ENCODE measurements at places on chromosomes 12 and 14.

DNA sequence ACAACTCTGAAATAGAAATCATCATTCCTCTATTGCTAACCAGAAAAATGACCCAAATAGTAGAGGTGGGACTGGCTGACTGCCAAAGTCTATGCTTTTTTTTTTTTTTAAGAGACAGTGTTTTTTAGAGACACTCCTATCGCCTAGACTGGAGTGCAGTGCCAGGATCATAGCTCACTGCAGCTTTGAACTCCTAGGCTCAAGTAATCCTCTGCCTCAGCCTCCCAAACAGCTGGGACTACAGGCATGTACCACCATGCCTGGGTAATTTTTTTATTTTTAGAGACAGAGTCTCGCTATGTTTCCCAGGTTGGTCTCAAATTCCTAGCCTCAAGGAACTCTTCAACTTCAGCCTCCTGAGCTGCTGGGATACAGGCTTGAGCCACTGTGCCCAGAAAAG, 19.2 kb downstream of the NR2C1 start:
- DNase-seq: no peak

DNA sequence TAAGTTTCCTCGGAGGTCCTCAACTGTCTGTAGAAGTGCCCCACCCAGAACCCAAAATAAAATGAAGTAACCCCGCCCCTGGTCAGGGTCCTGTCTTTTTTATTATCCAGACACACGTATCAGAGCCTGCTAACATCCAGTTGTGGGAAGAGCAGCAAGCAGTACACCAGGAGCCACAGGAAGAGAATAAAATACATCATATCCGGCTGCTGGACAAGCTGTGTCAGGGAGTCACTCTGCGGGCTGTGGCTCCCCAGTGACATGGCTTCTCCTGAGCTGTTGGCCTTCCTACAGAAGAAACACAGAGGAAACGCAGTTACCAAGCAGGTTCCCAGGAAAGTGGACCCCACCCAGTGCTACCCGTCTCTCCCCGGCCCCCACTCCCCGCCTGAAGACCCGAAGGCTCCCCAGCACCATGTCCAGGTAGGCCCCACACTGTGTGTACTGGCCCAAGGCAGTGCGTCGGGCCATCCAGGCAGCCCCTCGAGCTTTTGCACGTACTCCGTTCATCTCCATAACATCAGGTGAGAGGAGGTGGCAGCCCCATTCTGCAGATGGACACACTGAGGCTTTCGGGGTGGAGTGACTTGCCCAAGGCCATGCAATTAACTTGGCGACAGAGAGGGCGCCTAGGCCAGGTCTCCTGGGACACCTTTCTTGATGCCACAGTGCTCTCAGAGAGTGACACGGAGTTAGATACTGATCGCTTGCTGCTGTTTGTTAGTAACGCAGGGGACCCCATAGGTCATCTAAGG, 34.3 kb upstream of the DICER1 start:
- no peak for DNase-seq

DNA sequence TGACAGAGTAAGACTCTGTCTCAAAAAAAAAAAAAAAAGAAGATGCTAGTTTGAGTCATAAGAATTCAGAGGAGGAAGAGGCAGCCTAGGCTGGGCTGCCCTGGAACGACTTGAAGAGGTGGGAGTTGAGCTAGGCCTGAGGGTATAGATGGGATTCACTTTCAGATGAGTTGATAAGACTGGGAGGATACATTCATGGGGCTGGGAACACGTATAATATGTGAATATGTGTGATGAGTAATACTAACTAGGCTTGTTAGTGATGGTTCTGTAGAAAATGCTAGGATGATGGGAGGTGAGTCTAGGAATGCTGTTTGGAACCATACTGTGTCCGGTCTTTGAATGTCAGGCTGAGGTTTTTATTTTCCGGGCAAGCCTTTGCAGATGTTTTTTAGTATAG, 9.0 kb downstream of the PLEKHA5 start:
- DNase-seq: no peak

- DNase-seq: no peak
Measured at GRCh38 chr12:48894271-48894670, 28.6 kb upstream of the RND1 start.

DNA sequence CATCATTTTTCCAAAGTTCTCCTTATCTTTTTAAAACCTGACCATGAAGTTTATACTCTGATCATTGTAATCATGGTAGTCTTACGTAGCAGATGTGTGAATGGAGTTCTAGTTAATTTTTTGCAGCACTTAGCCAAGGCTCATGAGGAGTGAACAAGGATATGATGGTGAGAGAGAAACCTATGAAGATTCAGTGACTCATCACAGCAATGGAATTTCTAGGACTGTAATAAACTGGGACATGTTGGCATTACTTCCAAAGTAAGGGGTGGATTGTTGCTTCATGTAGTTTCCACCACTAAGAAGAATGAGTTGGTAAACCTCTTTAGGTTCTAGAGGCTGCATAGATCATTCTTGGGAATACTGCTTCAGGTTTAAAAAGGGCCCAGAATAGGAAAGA, 102.7 kb downstream of the LRRIQ1 start:
- no peak for DNase-seq

DNA sequence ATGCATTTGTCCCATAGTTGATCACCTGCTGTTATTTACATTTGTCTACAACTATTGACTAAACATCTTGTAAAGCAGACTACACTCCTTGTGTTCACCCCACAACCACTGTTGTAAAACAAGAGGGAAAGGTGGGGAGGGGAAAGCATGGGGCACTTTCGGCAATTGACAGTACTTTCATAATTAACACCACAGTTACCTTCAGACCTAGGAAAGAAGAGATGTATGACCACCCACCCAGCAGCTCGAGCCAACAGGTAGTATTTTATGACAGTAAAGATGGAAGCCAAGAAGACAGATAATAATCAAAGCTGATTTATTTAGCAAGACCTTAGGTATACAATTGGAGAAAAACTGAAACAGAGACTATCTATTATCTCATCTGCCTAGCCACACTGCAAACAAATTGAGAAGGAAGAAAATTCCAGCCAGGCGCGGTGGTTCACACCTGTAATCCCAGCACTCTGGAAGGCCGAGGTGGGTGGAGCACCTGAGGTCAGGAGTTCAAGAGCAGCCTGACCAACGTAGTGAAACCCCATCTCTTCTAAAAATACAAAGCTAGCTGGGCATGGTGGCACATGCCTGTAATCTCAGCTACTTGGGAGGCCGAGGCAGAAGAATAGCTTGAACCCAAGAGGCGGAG, 11.2 kb downstream of the HECTD4 start:
- no peak for DNase-seq

DNA sequence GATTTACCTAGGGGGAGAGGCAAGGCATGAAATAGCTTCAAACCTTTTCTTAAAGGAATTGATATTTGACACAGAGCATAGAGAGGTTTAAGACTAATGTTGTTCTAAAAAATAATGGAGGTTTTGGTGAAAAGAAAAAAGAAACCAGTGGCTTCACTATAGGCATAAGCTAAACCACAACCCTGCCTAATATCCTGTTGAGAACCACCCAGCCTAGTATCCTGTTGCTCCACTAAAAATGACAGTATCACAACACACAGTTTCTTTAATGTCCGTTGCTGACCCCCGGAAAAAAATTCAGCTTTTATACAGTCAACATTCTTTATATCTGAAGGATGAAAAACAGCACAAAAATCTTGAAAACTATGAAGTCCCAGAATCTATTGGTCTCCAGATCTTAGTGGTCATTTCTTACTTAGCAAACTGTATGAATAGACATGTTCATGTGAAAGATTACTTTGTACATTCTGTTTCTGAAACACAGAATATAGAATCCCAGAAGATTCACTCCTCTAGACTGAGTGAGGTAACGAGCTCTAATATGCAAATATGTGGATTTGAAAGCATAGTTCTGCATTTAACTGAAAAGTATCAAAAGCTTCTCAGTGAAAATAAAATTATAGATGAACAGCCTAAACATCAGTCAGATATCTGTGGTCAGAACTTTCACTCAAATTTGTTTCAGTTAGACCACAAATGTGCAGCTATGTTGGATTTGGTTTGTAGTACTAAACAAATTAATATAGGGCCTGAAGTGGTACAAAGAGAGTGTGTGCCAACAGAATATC, 40.5 kb downstream of the GALC start:
- no peak for DNase-seq

- DNase-seq: no peak
Measured at GRCh38 chr14:71749613-71750238, 182.5 kb upstream of the RGS6 start.

GRCh38 chr14:56585461-56586084, 6.0 kb downstream of the TMEM260 start:
- no peak for DNase-seq

- DNase-seq: no peak
Measured at GRCh38 chr12:13080266-13080665, 23.2 kb downstream of the GSG1 start.
